T follicular helper cell (primary cell): ENCODE measurements at places on chromosomes 1 and 21.

- DNase-seq: no peak
Observed at GRCh38 chr1:27650539-27651175, 15.7 kb upstream of the FGR start.

GRCh38 chr1:228802386-228803220 is 67.3 kb downstream of the RHOU start:
- DNase-seq: no peak

DNA sequence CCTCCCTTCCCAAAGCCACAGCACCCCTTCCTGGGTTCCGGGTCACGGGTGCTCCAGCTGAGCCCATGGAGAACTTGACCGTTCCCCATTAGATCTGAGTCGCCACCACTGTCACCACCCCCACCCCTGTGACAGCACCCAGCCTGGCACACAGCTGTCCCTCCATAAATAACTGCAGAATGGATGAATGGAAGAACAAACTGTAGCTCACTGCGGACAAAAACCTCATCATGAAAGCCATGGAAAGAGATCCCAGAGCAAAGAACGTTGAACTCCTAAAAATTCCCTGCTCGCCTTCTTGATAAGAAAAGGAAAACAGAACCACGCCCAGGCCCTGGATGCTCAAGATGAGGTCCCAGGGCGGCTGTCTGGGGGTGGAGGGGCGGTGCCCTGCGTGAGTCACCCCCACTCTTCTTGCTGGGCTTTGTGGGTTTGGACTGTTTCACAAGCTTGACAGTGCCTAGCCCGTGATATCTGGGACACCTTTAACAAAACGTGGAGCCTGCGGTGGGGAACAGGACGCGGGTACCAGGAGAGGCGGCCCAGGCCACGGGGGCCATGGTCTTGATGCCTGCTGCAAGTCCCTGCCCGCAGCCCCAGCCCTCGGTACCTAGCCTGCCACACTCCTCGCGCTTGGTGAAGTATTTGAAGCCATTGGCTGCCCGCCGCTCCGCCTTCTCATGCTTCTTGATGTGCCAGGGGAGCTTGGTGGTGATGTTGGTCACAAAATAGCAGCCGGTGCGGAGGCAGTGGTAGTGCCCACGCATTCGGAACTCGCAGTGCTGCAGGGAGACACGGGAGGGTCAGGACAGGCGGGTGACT is 151.9 kb downstream of the CASZ1 start:
- DNase-seq: no peak

DNA sequence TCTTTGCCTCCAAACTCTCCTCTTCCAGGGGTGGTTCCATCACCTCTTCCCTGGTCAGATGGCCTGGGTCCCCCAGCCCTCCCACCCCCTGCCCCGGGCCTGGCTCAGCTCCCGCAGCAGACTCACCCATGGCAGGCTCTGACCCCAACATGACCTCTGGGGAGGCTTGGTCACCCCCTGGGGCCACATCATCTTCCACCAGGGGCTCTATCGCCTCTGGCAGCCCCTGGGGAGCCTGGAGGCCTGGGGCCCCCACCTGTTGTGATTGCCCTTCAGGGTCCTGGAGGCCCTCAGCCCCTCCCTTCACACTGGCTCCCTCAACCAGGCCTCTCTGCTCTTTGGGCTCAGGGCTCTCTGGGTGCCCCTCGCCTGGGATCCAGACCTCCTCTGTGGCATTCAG is 6.4 kb downstream of the NES start:
- DNase-seq: no peak

DNA sequence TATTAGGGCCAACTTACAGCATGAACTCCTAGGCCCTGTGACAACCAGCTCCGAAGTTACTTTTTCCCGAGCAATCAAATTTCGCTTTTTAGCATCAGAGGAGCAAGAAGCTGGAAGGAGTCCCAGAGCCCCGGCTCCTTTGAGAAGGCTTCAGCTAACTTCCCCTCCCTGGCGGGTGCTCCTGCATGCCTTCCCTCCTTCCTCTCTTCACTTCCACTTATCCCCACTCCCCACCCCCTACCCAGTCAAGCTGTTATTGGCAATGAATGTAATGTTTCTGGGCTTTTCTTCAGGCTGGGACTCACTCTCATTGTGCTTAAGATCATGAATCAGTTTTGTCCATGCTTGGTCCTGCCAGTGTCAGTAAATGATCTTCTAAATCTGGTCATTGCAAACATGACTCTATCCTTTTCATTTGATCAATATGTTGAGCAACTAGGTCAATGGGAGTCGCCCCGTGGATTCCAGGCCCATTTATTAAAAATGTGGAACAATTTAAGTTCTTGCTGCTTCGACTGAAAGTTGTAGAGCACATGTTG is 94.5 kb upstream of the TSPAN2 start:
- no peak for DNase-seq

GRCh38 chr1:31955917-31956736 is 18.0 kb upstream of the PTP4A2 start:
- DNase-seq: peak; percentile 61

GRCh38 chr1:245475126-245475525 is 320.3 kb downstream of the KIF26B start:
- no peak for DNase-seq

DNA sequence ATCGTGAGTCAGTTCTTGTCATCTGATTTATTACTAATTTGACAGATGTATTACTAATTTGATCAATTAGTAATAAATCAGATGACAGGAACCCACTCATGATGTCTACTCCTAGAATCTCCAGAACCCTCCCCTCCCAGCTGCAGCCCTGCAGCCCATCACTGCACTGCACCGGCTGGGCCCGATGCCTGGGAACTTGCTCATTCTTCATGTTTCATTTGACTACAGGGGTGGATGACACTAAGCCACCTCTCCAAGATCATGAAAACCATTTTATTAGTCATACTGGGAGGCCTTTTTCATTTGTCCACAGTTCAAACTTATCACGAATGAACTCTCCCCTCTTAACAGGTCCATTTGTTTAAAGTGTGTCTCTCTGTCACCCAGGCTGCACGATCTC is 41.0 kb downstream of the KCNH1 start:
- no peak for DNase-seq

DNA sequence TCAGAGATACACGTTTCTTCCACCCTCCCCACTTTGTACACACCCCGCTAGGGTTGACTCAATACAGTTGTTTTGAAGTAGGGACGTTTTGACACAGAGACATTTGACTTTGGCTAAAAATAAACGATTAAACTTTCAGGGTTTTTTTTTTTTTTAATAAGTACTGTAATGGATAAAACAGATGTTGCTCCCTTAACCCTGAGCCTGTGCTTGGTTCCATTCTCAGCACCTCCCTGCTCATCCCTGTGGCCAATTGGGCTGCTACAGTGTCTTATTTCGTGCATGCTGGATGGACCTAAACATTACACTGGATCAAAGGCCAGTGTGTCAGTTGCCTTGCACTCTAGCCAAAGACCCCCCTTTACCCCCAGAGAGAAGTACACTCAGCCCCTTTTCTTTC is 16.9 kb downstream of the GRHL3 start:
- no peak for DNase-seq

DNA sequence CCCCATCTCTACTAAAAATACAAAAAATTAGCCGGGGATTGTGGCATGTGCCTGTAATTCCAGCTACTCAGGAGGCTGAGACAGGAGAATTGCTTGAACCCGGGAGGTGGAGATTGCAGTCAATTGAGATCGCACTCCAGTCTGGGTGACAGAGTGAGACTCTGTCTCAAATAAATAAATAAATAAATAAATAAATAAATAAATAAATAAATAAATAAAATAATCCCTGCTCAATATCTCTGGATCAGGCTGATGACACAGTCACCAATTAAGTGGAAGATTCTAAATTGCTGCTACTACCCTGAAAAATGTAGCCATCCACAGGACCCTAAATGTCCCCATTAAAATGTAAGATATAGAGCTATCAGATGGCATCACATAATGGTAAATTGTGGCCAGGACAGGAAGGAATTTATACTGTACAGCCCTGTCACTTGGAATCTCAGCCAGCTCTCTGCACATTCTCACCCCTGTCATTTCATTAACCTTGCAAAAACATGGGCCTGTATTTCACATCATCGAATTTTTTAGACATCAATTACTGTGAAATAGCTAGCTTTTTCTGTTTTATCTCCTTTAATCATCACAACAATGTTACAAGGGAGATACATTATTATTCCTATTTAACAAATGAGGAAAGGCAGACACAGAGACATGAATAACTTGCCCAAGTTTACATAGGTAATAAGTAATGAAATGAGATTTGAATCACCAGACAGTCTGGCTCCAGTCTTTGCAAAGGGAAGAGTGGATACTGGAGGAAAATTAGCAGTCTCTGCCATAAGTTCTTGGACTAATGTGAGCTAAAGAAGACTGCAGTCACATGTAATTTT is 56.7 kb upstream of the NTPCR start:
- DNase-seq: no peak

GRCh38 chr1:246114369-246114768 is 392.7 kb downstream of the SMYD3 start:
- DNase-seq: no peak

DNA sequence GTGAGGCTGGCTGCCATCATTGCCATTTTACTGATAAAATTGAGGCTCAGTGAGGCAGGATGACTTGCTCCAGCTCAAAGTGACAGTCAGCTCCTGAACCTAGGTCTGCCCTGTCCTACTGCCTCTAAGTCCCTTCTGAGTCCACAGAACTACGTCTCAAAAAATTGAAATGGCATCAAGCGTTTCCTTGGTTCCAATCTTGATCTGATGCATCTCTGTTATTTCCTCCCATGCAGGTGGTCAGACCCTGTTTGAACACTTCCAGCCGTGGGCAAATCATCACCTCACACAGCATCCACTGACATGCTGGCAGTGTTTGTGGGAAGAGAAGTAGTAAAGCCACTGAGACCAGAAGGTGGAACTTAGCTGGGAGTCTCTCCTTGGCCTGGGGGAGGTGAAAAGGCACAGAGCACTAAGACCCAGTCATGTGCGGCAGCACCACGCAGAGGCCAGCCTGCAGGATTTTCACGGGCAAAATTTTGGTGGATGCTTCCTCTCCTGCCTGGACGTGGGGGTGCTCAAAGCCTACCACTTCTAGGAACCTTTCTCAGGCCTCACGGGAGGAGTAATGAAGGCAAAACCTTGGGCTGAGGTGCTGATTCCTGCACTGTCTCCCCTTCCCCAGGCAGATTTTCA is 7.8 kb upstream of the CPLANE2 start:
- no peak for DNase-seq

DNA sequence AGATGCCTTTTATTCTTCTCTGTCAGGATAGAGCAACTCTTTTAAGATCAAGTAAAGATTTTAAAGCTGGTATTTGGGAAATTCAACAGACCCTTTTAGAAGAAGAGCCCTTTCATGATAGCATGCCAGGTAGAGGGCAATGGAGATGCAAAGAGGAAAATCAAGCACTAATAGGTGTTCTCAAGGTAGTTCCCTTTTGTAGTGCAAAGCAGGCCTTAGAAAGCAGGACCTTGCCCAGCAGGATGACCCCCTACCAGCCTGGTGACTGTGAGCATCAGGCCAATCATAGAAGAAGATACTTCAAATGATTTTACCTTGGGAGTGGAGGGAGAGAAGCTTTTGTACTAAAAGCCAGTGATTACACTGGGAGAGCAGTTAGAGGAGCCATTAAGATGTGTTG is 381.4 kb upstream of the ZRANB2 start:
- DNase-seq: no peak
